Stimulated activated CD8-positive, alpha-beta memory T cell treated with anti-CD3 and anti-CD28 coated beads, Interleukin-2, amount 100 ng/mL, for 48 hours (primary cell): ENCODE measurements at places on chromosomes 3 and 15.

GRCh38 chr3:149384911-149385321, 7.5 kb upstream of the TM4SF1 start:
- DNase-seq: no peak

DNA sequence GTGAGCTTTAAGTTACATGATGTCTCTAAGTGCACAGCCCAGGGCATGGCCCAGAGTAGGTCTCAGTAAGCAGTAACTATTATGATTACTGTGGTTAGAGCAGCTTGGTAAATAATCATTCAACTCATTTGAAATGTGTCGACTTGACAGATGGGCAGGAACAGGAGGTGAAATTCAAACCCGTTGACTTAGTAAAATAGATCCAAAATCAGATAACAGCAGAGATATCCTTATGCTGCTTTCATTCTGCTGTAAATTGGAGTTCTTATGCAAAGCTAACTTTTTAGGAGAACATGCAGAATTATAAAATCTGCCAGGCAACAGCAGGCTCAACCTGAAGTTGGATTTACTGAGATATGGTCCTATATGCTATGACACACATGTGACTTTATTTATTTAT, 118.7 kb upstream of the KLHL25 start:
- DNase-seq: no peak

- no peak for DNase-seq
Observed at GRCh38 chr3:32945136-32945535, 6.3 kb upstream of the CCR4 start.

GRCh38 chr15:39176030-39176429, 404.8 kb upstream of the THBS1 start:
- DNase-seq: no peak

GRCh38 chr3:128878556-128879124, 780 bp upstream of the ACAD9 start:
- DNase-seq: no peak

DNA sequence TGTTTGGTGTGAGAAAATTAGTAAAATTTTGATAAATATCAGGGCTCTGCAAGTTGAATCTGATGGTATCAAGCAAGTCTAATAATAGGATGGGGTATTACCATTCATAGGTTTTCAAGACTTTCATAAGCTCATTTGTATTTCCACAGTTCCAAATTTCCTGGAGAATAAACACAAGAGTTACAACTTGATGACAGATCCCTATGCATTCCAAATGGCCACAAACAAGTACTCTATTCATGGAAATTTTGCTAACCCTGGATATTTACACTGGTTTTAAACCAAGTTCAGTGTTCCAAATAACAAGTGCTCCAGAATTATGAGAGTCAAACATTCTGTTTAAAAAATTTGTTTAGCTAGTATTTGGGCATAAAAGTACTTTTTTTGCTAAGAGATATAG, 75.0 kb upstream of the CNTN6 start:
- DNase-seq: no peak

DNA sequence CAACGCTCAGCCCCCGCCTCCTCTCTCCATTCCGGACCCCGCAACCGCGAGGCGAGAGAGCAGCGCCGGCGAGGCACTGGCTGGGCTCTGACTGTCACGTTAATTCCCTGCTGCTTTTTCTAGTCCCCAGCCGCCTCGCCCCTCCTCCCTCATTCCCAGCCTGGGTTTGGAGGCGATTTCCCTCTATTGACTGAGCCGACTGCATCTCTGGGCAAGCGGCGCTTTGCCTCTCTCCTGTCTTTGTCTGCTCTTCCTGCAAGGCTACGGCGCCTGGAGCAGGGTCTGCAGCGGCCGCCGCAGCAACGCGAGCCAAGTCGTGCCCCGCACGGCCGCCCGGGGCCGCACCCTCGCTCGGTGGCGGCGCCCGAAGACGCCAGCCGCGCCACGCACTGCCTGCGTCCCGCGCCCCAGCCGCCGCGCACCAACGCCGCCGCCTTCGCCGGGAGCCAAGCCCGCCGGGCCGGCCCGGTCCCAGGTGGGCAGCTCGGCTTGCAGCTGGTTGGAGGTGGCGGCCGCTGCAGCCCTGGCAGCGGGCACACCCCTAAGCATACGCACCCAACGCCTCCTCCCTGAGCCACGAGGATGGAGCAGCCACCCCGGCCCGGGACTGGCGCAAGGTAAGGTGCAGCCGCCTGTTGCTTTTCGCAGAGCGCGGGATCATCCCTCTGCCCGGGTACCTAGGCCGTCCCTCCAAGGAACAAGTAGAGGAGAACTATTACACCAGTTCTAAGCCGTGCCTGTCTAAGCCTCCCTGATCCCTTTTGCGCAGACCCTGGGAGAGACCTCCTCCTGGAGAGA, at the start of gene LRRC3B:
LRRC3B (plus strand) TSS at position 152 of the 798 bp plus-strand sequence. CDS start 86,901 bp downstream, outside the sequence.
- DNase-seq: no peak

DNA sequence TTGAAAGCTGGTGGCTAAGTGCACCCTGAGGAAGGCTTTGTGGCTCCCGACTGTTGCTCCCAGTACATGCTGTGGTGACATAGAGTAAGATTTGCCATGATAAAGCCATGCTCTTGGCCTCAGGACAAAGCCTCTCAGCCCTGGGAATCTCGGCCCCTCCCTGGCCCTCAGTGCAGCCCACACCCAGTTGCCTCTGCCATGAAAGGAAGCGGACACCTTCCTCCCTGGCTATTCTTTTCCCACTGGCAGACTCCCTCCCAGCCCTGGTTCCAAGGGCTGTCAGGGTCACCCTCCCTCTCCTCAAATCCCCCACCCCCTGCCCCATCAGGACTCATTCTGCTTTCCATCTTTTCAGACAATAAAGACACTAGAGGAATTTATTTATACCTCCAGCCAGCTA, 119.8 kb upstream of the NEO1 start:
- no peak for DNase-seq

DNA sequence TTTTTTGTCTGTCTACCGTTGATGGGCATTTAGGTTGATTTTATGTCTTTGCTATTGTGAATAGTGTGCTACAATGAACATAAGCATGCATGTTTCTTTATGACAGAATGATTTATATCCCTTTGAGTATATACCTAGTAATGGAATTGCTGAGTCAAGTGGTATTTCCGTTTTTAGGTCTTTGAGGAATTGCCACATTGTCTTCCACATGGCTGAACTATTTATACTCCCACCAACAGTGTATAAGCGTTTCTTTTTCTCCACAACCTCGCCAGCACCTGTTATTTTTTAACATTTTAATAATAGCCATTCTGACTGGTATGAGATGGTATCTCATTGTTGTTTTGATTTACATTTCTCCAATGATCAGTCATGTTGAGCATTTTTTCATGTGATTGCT, 89.6 kb upstream of the GALNT15 start:
- DNase-seq: no peak

DNA sequence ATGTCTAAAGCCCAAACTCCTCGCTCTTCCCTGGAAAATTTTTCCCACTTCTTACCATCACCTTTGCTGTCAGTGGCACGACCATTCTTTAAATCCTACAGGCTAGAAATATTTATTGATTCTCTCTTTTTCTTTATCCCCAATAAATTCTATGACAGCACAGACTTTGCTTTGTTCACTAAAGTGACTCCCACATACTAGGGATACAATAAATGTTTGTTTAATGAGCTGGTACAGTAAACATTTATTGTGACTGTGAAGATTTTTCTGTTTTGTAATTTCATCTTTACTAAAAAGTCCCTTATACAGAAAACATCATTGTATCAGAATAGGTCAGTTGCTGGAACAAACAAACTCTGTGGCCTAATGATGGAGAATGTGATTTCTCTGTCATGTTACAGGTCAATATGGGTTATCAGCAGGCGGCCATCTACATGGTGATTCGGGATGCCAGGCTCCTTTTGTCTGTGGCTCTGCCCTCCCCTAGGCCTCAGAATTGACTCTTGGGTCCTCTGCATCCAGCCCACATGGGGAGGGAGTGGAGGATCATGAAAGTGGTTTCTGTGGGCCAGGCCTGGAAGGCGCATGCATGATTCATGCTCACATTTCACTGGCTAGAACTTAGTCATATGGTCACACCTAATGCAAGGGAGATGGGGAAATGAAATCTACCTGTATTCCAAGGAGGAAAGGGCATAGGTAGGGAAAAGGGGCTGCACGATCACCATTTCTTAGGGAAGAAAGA, 22.7 kb upstream of the KNG1 start:
- no peak for DNase-seq

DNA sequence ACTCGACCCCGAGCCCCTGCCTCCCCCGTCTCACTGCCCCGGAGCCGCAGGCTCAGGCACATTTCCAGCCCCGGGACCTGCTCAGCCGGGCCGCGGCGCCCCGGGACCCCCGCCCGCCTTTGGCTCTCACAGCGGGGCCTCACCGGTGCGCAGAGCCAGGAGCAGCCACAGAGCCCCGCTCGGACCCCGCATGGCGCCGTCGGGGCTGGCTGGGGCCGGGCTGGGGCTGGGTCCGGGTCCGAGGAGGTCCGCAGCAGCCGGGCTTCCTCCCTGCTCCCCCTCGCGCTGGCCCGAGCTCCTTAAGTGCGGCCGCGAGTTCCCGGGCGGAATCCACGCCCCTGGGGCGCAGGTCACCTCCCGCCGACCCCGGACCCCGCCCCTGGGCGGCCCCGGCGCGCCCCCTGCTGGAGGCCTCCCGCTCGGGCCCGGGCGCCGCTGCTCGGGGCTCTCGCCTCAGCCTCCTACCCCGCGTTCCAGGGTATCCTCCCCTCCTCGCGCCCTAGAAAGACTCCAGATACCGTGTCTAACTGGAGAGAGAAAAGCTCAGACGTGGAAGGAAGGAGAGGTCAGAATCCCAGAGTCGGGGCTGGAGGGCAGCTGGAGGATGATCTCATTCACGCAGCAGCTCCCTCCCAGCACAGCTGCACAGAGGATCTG, at the start of gene MELTF:
MELTF (minus strand) TSS at position 307 of the 657 bp plus-strand sequence; CDS start at position 192, 115 bp downstream.
- peak; percentile 68 for DNase-seq

DNA sequence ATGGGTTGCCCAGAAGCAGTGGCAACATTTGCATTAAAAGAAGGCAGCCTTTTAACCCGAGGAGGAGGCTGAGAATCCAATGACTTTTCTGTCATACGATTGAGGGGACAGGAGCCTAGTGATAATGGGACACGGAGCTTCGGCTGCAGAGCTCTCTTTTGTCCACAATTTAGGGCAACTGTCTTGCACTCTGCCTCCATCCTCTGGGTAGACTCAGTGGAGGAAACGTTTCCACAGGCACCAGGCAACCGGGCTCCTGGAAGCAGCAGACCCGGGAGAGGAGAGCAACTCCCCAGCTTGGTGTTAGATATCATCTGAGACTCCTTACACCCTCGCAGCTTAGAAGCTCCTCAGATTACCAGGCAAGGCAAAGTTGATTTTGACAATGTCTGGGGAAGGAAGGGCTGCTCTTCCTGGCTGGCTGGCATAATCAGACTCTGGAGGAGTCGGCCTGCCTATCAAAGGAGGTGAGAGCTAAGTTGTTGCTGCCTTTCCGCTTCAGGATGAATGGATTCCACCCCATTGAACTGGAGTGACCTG, 43.5 kb upstream of the RNU6-1 start:
- no peak for DNase-seq

DNA sequence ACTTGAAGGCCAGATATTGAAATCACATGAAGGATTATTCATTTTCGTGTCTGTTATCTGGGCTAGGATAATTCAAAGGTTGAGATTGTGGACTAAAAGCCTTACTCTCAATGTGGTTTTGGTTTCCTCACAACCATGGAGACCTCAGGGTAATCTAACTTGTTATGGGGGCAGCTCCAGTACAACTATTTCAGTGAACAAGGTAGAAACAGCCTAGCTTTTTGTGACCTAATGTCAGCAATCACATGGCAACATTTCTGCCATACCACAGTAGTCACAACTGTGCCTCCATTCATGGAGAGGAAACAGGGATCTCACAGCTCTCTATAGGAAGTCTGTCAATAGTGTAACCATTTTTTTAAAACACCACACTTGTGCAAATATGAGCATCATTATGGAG, 62.4 kb upstream of the RARB start:
- no peak for DNase-seq

DNA sequence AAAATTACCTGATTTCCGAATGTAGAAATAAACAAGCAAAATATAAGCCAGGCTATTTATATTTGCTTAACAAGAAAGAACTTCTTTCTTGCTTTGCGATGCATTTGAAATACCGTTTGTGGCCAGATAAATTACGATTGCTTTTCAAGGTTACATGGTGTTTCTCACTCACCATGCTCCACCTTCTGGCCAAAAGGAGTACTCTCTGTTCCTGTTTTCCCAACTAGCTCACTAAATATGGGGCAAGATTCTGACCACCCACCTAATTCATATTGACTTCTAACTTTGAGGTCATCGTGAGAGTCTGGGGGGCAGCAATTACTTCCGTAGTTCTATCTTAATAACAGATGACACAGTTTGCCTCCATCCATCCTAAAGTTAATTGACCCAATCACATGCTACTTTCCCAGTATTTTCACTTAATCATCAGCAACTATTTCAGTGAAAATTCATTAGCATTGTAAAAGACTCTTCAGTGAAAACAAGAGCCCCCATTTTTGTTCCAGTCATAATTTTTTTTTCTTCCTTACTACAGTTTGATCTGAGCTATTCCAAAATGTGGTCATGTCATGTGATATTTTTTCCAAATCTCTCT, 25.9 kb downstream of the ACP3 start:
- DNase-seq: no peak

GRCh38 chr15:22951381-22952280, 28.5 kb downstream of the CYFIP1 start:
- no peak for DNase-seq

DNA sequence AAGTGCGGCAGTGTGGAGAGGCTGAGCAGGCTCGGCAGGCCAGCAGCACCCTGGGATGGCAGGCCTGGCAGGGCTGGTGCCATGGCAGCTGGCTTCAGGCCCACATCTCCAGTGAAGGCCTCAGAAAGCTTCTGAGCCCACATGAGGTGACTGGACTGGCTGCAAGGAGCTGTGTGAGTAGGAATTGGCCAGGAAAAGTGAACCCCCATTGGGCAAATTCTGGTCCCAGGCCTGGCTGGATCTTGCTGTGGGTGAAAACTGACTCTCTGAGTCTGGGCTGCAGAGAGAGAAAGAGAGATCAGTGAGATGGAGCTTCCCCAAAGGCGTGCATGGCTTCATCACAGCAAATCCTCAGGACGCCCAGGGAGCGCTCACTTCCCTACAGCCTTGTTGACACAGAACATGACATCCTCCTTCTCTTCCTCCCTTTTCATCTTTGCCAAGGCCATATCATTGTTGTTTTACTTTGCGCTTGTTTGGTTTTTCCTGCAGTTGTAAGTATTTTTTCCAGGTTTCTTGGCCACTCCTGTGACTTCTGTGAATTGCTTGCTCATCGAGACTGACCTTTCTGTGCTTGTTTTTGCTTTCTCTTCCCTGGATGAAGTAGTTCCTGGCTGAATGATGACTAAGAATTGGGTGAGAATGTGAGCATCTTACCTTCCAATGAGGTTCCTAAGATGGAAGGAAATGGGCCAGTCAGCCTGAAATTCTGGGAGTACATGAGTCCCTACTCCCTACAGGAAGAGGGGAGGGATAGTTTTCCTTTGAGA, 299.1 kb downstream of the TLE3 start:
- no peak for DNase-seq

DNA sequence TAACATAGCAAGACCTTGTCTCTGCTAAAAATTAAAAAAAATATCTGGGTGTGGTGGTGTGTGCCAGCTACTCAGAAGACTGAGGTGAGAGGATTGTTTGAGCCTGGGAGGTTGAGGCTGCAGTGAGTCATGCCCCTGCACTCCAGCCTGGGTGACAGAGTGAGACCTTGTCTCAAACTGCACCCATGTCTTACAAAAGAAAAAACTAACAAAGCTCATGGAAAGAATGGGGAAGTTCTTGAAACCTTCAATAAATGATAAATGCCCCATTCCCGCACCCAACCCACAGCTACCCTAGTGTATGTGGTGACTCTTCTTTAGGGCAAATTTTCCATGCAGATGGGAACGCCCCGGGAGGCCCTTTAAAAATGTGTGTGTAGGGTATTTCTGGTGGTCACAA, 28.3 kb downstream of the RPLP1 start:
- DNase-seq: no peak

GRCh38 chr15:53976844-53977392, 1.3 kb upstream of the UNC13C start:
- DNase-seq: no peak
